Activated T-cell treated with anti-CD3 and anti-CD28 coated beads, Interleukin-2, amount 50 U/mL, for 1 hour (primary cell): ENCODE measurements at places on chromosomes 13 and 19.

DNA sequence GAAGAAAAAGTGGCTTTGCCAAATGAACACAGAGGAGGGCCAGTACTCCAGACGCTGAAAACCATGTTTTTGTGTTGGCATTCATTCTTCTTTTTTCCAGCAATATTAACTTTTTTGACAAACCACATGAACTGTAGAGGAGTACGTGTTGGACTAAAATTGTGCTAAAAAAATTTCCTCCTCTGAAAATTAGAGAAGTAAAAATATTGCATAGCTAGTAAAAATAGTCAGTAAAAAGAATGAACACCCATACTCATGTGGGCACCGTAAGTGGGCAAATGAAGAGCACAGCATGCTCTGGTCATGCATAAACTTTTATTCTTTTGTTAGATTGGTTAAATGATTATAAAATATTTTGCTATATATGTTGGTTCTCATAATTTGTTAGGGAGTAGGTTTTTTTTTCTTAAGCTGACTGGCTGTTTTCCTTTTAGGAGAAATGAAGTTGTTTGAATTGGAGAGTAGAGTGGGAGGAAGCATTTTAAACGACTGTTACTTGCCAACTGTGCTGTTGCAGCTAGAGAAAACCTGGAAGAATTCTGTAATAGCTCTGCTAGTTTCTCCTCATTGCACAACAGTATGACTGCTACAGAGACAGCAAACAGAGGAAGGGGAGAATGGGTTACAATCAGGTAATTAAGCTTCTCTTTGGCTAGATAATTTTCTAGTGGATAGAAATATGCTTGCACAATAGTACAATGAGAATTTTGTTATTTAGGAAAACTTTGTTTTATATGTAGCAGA lies 222.4 kb downstream of the KCTD12 start:
- DNase-seq, result no peak

DNA sequence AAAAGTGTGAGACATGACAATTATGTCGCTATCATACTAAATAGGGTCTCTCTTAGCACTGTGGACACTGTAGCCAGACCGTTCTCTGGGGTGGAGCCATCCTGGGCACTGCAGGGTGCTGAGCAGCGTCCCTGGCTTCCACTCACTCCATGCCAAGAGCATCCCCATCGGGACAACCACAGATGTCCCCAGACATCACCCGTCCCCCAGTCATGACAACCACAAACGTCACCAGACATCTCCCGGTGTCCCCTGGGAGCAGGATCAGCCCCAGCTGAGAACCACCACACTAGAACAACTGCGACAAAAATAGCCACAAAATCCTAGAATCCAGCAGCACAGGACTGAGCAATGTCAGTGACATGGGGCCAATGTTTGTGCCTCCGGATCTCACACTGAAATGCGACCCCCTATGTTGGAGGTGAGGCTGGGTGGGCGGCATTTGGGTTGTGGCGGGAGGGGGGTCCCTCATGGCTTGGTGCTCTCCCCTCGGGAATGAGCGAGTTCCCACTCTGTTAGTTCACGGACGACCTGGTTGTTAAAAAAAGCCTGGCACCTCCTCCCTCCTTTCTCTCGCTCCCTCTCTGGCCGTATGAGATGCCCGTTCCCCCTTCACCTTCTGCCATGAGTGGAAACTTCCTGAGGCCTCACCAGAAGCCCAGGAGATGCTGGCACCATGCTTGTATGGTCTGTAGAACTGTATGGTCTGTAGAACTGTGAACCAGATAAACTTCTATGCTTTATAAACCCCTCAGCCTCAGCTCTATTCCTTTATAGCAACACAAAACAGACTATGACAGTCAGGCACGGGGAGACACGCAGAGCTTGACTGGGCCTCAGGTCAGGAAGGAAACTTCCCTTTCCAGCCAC lies 93.9 kb downstream of the GADD45B start:
- no peak for DNase-seq

- DNase-seq, result no peak
Observed at GRCh38 chr13:36453516-36453915, 21.2 kb downstream of the CCNA1 start.

DNA sequence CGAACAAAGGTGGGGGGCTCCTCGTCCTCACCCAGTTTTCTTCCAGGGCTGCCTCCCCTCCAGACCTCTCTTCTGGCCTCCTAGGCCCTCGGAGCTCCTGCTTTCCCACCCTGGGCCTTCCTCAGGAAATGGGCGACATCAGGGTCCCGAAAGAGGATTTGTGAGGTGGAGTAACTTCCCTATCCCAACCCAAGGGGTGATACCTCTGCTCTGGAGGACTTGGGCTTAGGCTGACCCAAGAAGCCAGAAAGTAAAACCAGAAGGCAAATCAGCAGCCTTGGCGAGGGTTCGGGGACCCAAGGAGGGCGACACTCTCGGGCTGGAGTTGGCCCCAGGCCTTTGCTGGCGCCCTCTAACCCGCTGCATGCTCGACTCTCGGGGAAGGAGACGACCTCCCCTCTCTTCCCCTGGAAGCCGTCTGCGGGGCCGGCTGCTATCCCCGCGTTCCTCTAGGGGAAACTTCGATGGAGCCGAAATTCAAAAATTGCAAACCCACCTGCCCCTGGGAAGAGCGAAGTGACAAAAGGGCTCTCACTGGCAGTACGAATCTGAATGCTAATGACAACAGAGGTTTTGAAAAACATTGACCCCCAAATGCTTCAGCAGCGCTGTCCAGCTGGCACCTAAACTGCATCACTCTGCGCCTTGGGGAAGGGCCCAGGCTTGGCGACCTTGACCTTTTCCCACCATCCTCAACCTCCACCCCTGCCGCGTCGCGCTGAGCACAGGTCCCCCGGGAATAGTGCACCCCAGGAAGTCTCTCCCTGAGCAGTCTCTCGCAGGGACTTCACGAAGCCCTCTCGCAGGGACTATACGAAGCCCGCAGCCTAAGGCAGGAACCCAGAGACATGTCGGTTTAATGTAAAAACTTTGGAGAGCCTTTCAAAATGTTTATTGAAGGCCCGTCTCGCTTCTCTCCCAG lies 2.4 kb downstream of the PDX1 start:
- no peak for DNase-seq

- DNase-seq, result no peak
Observed at GRCh38 chr13:110135977-110136597, 170.9 kb downstream of the COL4A1 start.

DNA sequence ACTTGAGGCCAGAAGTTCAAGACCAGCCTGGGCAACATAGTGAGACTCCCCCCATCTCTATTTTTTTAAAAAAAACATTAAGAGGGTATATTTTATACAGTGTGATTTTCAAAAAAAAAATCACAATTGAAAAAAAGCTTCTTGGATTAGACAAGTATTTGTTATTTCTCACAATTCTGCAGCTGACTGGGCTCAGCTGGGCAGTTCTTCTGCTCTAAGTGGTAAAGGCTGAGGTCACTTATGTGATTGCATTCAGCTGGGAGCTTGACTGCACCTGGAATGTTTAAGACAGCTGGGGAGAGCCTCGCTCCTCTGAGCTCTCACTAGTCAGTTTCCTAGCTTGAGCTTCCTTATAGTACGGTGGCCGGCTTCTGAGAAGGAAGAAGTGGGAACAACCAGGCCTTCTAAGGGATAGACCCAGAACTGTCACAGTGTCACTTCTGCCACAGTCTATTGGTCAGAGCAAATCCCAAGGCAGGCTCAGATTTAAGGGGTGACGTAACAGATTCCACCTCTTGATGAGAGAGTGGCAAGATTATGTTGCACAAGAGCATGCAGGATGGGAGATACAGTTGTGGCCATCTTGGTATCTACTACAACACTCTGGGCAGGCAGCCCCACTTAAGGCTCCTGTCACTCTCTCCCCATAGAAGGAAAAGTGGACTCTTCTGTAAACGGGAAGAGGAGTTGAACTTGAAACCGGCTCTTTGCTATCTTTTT lies 19.7 kb upstream of the IRGC start:
- DNase-seq, result no peak

DNA sequence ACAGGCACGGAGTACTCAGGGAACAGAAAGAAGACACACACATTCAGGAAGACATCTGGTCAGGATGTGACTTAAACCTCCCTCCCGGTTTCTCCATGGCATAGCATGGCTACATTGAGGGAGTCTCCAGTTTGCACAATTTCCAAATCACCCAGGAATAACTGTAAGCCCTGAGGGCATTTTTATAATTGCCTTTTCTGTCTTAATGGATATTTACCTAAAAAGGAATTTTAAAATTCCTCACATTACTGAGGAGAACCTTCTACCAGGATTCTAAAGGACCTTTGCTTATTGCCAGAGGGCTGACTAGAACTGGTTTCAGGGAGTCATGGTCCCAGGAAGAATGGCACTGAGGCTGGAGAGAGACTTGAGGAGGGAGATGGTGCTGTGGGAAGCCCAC lies 21.4 kb downstream of the PEG3 start:
- no peak for DNase-seq

DNA sequence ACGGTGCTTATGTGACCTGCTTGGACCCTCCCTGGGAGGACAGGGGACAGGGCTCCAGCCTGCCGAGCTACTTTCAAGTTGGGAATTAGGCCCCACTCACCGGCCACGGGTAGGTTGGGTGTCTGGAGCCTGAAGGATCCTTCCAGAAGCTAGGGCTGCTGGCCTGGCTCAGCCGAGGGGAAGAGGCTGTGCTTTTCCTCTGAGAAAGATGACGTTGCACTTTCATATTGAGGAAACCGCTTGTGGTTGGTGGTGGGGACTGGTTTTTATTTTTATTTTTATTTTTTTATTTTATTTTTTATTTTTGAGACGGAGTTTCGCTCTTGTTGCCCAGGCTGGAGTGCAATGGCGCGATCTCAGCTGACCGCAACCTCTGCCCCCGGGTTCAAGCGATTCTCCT lies at the start of gene TMEM150B:
TSS of gene TMEM150B (minus strand) at position 170 of the 400 bp plus-strand sequence. CDS start 4,305 bp downstream, outside the sequence.
- DNase-seq, result no peak

- no peak for DNase-seq
Observed at GRCh38 chr13:52999093-52999696, 29.4 kb upstream of the OLFM4 start.

DNA sequence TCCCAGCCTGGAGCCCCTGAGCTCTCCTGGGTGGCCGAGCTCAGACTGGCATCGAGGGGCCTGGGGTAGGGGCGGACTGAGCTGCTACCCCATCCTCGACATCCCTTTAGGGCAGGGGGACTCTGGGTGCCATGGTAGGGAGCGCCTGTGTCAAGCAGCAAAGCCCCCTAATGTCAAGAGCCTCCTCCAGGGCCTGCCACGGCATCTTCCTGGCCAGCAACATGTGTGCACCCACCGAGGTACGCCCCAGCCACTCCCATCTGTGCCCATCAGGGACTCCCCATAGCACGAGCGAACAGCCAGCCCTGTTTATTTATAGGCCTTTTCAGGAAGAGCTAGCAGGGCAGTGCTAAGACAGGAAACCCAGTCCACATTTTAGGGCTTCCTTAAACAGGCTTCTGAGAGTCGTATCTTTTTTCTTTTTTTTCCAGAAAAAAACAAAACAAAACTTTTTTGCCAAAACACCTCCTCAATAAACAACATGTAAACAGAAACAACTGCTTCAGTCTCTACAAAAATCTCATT lies 14.3 kb downstream of the LRP3 start:
- no peak for DNase-seq

GRCh38 chr13:52353193-52353592 lies 52.8 kb downstream of the THSD1 start:
- DNase-seq, result no peak

GRCh38 chr13:108895220-108895704 lies 265.9 kb downstream of the MYO16 start:
- no peak for DNase-seq

DNA sequence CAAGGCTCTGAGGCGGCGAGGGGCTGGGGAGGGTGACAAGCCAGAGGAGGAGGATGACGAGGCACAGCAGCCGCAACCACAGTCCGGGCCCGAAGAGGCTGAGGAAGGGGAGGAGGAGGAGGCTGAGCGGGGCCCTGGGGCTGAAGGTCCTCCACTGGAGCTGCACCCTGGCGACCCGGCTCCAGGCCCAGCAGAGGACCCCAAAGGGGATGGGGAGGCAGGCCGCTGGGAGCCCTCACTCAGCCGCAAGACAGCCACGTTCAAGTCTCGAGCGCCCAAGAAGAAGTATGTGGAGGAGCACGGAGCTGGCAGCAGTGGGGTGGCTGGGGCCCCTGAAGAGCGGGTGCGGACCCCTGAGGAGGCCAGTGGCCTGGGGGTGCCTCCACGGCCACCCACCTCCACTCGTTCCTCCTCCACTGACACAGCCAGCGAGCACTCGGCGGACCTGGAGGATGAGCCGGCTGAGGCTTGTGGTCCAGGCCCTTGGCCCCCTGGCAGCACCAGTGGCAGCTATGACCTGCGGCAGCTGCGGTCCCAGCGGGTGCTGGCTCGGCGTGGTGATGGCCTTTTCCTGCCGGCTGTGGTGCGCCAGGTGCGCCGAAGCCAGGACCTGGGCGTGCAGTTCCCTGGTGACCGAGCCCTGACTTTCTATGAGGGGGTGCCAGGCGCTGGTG lies 2.9 kb downstream of the CIC start:
- DNase-seq, result no peak

GRCh38 chr13:80685942-80686341 lies 345.0 kb upstream of the SPRY2 start:
- no peak for DNase-seq

DNA sequence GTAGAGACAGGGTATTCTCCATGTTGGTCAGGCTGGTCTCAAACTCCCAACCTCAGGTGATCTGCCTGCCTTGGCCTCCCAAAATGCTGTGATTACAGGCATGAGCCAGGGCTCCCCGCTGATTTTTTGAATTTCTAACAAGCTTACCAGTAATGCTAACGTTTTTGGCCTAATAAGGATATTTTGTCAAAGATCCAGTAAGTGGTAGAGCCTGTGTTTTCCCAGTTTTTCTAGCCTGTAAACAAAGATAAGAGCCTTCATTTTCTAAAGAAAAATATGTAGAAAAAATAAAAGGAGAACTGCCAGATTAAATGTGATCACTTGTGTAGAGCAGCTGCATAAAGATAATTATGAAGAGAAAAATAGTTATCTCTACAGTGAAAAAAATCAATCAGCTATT lies 37.7 kb downstream of the ZNF93 start:
- DNase-seq, result no peak

- no peak for DNase-seq
Observed at GRCh38 chr19:2247433-2248101, 1.6 kb upstream of the AMH start.

- DNase-seq, result no peak
Observed at GRCh38 chr13:96089749-96090239, at the start of gene HS6ST3. Gene HS6ST3, plus strand, starts transcription at chr13:96090107.

- DNase-seq, result no peak
Observed at GRCh38 chr19:42275517-42275916, 6.5 kb downstream of the CIC start.
